ENCODE measurements at places on chromosomes 1 and 21.

DNA sequence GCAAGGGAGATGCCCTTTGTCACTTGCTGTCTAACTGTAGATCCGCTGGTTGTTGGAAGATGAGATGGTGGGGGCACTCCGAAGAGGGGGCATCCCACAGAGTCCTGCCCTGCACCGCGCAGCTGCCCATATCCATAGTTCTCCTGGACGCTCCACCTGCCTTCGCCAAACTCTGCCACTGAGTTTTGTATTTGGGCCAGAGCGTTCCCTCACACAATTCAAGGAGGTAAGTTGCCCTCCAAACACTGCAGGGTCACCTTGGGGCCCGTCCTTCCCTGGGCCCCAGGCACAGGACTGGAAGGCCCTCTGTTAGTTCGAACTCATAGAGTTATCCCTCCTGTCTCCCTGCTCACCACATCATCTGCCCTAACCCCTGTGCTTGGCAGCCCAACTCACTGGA is 22.1 kb downstream of the HYI start:
- no peak for DNase-seq

GRCh38 chr1:67677408-67677807 is 7.6 kb upstream of the GADD45A start:
- no peak for DNase-seq

DNA sequence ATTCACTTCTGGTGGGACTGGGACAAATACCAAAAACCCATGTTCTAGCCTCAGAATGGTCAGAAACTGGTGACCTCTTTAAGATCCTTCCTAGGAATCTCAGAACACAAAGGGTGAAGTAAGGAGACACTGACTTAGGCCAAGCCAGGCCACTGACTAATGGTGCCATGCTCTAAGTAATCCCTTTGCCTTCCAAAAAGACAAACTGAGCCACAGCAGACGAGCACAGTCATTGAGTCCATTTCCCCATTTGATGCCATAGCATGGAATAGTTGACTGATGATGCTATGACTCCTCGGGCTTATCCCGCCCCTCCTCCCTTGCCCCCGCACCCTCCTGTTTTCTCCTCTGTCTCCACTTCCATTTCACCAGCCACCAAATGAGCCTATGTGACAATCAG is 145.8 kb upstream of the ZNF648 start:
- DNase-seq, result no peak

DNA sequence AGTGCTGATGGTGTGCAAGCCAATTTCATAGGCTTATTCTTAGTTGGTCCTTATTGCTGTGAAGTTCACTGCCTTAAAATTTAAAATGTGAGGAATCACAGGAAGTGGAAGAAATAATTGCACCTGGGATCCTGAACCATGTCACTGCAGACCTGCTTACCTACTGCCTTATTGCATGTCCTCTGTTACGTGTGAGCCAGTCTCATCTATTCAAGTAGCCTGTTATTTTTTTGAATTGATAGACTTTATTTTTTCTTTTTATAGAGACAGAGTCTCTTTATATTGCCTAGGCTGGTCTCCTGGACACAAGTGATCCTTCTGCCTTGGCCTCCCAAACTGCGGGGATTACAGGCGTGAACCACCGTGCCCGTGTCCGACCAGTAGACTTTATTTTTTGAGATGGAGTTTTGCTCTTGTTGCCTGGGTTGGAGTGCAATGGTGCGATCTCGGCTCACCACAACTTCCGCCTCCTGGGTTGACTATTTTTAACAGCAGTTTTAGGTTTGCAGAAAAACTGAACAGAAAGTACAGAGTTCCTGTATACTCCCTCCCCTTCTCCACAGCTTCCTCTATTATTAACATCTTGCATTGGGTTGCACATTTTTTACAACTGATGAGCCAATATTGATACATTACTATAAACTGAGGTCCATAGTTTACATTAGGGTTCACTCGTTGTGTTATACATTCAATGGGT is 14.0 kb upstream of the DISC1 start:
- DNase-seq, result no peak

GRCh38 chr1:224799083-224799482 is 130.4 kb upstream of the DNAH14 start:
- DNase-seq, result peak; percentile 4

DNA sequence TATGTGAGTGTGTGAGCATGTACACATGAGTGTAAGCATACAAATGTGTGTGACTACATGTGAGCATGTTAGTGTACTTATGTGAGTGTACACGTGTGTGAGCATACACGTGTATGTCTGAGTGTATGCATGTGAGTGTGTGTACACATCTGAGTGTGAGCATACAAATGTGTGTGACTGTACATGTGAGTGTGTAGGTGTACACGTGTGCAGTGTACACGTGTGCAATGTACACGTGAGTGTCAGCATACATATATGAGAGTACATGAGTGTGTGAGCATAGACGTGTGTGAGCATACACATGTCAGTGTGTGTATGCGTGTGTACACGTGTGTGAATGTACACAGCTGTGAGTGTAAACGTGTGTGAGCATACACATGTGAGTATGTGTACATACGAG is 170.6 kb downstream of the HUNK start:
- no peak for DNase-seq

- DNase-seq, result no peak
Measured at GRCh38 chr1:115906627-115907026, 65.7 kb upstream of the NHLH2 start.

GRCh38 chr1:192639607-192640368 is 3.8 kb downstream of the RGS13 start:
- DNase-seq, result no peak

- DNase-seq, result peak; percentile 4
Measured at GRCh38 chr1:237386362-237387143, 344.6 kb downstream of the RYR2 start.

DNA sequence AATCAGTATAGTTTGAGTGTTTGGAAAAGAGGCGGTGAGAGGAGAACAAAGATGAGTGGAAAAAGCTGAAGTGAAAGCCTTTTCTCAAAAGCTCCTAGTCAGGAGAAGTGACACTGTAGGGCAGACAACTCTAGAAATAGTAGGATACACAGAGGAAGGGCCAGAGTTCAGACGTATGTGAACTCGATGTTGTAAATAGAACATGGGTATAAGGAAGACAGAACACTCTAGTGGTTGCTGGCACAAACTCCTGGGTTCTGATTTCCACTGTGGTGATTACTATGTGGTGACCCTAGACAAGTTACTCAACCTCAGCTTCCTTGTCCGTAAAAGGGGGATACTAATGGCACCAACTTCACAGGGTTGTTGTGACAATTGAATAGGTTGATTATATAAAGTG is 30.2 kb upstream of the MGST3 start:
- no peak for DNase-seq

GRCh38 chr1:91611483-91611917 is 110.8 kb downstream of the CDC7 start:
- DNase-seq, result no peak

DNA sequence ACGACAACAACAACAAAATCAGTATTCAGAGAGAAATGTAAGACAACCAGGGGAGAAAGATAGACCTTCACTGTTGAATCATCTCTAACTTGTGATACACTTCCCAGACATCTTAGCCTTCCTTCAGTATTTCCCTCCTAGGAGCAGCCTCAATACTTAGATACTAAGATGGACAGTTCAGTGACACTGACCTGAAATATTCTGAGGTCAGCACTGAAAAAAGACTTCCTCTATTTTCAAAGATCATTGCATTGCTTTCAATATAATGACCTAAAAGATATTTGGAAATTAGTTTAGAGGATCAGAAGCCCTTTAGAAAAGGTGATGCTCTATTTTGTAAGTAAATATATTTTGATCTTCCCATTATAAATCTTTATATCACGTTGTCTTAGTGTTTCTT is 101.0 kb downstream of the MRPL39 start:
- DNase-seq, result no peak

DNA sequence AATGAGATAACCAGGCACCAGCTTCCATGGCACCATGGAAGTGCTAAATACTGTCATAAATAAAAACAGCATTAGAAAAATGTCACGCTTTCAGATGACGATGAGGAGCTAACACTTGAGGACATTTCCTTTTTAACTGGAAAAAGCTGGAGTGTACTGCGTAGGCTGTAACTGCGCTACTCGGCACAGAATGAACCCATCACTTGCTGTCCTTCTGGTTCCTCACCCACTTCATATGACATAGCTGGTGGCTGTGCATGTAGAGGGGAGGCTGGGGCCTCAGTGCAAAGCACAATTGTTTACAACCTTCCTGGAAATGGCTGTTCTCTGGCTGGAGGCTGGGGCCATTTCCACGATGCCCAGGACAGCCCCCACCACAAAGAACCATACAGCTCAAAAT is 55.7 kb downstream of the NTPCR start:
- DNase-seq, result no peak

Data from NCI-H1436 (cell line).